ENCODE measurements at places on chromosomes 7 and 10.
A peak's percentile ranks its signal among the peaks of the same experiment; 100 is the strongest.

DNA sequence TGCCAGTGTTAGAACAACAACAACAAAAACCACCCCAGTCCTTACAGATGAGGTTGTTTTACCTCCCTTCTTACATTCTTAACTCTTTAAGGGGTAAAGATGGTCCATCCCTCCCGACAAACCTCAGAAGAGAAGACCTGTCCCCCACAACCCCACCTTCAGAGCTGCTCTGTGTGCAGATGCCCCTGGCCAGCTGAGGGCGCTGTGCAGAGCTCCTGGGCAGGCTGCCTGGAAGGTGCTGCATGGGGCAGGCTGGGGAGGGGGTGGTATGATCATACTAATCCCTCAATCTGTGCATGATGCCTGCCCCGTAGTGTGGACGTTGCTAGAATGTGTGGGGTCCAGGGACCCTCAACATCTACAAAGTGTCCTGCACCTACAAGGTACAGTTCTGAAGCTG lies 387.1 kb downstream of the INHBA start:
- no peak for DNase-seq

- no peak for DNase-seq
Observed at GRCh38 chr10:61987951-61988379, 86.5 kb downstream of the ARID5B start.

GRCh38 chr10:24526085-24526649 lies 197.5 kb downstream of the ARHGAP21 start:
- no peak for DNase-seq

DNA sequence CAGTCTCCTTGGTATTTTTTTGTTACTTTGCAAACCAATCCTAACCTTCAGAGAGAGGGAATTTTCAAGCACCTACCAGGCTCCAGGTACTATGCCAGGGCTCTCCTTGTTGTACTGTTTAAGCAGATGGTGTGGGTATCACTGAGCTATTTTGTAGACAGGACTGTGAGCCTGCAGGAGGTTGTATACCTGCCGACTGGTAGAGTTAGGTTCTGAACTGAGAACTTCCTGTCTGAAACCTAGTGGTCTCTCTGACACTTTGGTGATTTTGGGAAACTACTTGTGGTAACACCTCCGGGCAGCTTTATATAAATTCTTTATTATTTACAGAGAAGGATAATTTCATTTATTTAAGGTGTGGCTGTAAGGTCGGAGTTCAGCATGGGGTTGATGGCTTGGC lies 4.6 kb downstream of the ZNF853 start:
- DNase-seq = no peak

GRCh38 chr7:78139335-78139734 lies 340.8 kb downstream of the PHTF2 start:
- no peak for DNase-seq

- DNase-seq = no peak
Observed at GRCh38 chr7:151122796-151123157, 36.5 kb downstream of the AGAP3 start.

GRCh38 chr10:47388879-47389278 lies 4.8 kb upstream of the ZNF488 start:
- DNase-seq = no peak

DNA sequence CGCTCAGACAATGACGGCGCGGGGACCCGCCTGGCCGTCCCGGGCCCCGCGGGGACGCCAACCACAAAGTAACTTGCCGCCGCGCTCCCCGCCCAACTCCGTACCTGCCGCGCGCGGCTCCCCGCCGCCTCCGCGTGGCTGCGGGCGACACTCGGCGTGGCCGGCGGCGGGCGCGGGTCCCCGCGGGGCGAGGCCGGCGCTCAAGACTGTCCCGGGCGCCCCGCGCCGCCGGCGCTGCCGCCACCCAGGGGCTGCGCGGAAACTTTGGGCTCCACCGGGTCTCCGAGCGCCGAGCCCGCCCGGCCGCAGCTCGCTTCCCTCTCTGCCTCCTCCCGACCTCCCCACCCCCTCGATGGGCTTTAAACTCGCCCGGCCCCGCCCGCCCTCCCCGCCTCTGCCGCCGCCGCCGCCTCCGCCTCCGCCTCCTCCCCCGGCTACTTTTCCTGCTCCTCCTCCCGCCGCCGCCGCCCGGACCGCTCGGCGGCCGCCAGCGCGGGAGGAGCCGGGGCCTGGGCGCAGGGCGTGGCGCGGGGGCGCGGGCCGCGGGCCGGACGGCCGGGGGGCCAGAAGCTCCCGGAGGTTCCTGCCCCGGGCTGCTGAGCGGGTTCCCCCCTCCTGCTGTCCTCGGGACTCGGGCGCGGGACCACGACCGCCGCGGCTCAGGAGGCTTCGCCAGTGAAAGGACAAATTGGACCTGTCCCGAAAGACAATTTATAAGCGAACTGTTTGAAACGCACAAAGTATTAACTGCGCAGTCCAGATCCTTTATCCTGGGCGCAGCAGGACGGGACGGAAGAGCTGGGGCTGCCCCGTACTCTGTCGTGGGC lies 10.6 kb upstream of the GRB10 start:
- DNase-seq = peak; percentile 92

DNA sequence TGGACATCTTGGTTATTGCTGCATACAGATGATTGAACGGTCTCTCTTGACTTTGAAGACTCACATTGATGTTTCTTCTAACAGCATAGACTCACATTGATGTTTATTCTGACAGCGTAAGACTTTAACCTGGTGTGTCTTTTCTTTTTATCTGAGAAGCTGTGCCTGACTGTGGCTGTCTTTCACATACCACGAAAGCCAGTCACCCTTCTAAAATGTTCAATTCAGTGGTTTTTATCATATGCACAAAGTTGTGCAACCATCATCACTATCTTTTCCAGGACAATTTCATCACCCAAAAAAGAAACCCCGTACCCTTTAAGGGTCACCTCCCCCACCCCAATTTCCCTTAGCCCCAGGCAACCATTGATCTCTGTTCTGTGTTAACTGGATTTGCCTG lies 24.7 kb downstream of the CELF2 start:
- DNase-seq = no peak

GRCh38 chr10:113302062-113302461 lies 250.8 kb upstream of the HABP2 start:
- DNase-seq = no peak

GRCh38 chr7:92057375-92057774 lies 76.9 kb downstream of the CYP51A1 start:
- DNase-seq = peak; percentile 9

DNA sequence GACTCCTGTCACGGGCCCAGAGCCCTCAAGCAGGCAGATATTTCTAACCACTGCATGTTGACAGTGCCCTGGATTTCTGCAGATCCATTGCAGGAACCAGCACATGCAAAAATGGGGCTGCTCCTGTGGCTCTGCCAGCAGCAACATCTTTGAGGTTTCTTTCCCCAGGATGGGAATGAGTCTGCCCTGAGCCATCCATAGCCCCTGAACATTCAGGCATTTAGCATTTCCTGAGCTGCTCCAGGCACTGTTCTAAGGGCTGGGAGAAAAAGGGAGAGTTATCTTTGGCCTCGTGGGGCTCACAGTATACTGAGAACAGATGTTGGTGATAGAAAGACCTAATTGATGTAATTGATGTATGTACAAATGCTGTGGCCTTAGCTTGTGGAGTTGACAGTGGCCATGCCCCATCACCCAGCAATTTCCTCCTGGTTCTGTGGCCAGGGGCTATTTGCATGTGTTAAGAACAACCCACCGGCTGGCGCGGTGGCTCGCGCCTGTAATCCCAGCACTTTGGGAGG lies 66.0 kb upstream of the LRRC4 start:
- no peak for DNase-seq

- DNase-seq = peak; percentile 29
Observed at GRCh38 chr10:121455377-121455776, 142.9 kb downstream of the FGFR2 start.
